Central memory CD8-positive, alpha-beta T cell (primary cell): ENCODE measurements at places on chromosomes 2 and 18.

DNA sequence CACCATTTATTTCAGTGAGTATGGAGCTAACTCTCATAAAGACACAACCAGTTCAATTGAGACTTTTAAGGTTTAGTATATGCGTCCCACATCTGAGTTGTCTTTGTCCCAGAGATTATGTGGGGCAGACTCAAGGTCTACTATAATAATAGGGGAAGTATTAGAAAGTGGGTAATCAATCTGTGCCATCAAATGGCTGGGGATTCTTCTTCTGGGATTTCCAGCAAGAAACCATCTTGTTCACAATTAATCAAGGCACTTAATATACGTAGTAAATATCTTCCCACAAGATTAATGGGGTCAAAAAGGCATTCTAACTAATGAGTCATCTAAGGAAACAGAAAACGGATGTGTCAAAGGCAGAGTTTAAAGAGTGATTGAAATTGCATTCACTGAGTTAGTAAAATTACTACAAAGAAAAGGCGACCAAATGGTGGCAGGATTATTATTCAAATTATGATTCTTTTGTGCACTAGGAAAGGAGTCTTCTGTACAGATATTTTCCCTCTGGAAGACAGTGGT is 179.8 kb upstream of the REG3G start:
- no peak for DNase-seq

DNA sequence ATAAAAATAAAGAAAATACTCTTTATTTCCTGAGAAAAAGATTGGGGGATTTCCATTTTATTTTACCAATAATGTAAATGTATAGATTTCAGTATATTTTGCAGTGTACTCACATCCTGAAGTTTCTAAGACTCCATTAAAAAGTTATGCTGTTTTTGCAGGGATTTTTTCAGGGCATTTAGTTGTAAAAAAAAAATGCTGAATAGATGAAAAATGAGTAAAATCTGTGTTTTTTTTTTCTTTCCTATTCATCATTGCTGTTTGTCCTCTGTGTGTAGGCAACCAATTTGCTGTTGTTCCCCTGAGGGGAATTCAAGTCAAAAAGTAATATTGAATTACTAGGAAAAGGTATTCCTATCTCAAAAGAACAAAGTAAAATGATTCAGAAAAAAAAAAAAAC is 66.3 kb downstream of the MEIS1 start:
- DNase-seq, result no peak

- no peak for DNase-seq
Observed at GRCh38 chr2:128602699-128603101, 284.0 kb upstream of the HS6ST1 start.

DNA sequence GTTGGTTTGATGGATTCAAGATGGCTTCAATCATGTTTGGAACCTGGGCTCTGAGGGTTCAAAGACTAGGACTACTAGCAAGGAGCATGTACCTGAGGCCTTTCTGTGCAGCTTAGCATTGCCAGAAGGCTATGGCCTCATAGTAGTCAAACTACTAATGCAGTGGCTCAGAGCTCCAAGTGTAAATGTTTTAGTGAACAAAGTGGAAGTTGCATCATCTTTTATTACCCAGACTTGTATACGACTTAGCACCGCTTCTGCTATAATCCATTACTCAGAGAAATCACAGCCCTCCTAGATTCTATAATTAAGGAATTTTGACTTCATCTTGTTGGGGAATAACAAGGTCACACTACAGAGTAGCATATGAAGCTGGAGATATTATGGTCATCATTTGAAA is 210.5 kb downstream of the ERBB4 start:
- DNase-seq, result no peak

DNA sequence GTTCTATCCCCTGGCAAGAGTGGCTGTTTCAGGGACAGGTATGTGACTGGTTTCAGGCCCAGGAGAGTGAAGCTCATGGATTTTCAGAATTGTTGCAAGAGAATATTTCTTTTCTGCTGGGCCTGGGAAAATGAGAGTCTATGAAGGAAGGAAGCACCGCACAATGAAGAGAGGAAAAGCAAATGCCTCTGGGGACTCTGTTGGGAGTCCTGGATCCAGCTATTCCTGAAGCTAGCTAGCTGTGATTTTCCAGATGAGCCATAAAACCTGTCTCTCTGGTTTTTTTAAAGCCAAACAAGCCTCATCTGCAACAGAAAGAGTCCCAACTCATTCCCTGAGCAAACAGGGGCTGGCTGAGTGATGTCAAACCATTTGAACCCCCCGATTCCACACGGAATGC is 53.7 kb downstream of the CRACDL start:
- DNase-seq, result no peak

GRCh38 chr2:102657770-102658169 is 38.4 kb downstream of the SLC9A2 start:
- no peak for DNase-seq

GRCh38 chr2:46555011-46555410 is 75.6 kb downstream of the TMEM247 start:
- DNase-seq, result no peak

GRCh38 chr2:242075696-242076095 is 206.2 kb downstream of the RTP5 start:
- DNase-seq, result no peak

DNA sequence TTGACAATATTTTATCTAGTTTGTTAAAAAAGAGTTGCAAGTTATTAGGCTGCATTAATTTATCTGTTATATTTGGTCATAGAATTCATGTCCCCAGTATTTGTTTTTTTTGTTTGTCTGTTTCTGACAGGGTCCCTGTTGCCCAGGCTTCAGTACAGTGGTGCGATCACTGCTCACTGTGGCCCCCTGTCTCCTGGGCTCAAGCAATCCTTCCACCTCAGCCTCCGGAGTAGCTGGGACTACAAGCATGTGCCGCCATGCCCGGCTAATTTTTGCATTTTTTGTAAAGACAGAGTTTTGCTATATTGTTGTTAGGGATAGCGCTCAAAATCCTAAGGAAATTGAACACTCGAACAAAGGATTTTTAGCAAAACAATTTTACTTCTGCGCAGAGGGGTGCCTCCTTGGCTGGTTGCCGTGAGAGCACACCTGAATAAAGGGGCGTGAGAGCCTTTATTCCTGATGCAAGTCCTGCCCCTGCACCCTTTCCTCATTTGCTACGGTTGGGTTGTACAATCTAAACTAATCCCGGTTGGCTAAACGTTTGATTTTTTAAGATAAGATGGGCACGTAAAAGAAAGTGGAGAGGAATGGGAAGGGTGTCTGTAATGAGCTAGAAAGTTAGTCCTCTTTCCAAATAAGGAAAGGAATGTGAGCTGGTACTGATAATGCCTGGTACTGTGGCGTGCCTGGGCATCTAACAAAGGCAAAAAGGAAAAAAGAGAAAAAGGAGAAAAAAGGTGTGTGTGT is 65.5 kb downstream of the COMMD1 start:
- no peak for DNase-seq

GRCh38 chr2:119451336-119452050 is 19.8 kb downstream of the TMEM37 start:
- DNase-seq, result no peak

GRCh38 chr18:48393776-48394175 is 15.4 kb downstream of the ZBTB7C start:
- no peak for DNase-seq

GRCh38 chr2:73851274-73851673 is 22.5 kb downstream of the STAMBP start:
- no peak for DNase-seq

DNA sequence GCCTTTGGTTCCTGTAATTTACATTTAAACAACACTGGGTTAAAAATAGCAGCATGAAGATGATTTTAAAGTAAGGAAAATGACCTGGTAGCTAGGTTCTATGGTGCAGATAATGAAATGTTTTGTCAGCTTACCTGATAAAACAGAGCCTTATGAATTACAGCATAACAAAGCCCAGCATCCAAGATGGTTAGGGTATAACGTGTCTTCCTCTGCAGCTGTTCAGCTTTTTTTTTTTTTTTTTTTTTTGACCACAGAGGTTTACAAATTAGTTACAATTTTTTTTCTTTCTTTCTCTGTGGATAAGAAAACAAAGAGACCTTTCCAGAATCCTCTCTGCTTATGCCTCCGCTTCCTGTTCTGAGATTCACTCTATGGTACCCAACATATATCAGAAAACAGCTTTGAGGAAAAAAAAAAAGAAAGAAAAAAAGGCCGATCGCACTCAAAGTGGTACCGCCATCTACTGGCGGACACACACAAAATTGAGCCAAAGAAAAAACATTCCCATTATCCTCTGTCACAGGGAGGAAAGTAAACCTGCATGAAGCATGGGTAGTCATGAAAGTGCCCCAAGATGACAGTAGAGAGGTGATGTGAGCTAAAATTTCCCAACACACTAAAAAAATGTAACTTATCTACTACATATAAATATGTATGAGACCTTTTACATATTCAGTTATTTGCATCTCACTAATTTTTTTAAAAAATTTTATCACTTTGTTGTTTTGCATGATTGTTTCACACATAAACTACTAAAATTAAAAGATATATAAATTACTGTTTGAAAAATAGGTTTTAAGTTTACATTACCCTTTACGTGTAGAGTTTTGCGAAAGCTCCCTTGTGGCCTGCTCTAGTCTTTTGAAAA is at the start of gene SCN3A:
Gene SCN3A (minus strand): TSS at position 362 of the 871 bp plus-strand sequence. CDS start 27,656 bp downstream, outside the sequence.
- no peak for DNase-seq

- DNase-seq, result peak; percentile 1
Observed at GRCh38 chr2:128439031-128439790, 120.5 kb upstream of the HS6ST1 start.

- no peak for DNase-seq
Observed at GRCh38 chr2:159396799-159397198, 110.3 kb upstream of the WDSUB1 start.

- no peak for DNase-seq
Observed at GRCh38 chr2:153575171-153575853, 96.8 kb upstream of the RPRM start.

DNA sequence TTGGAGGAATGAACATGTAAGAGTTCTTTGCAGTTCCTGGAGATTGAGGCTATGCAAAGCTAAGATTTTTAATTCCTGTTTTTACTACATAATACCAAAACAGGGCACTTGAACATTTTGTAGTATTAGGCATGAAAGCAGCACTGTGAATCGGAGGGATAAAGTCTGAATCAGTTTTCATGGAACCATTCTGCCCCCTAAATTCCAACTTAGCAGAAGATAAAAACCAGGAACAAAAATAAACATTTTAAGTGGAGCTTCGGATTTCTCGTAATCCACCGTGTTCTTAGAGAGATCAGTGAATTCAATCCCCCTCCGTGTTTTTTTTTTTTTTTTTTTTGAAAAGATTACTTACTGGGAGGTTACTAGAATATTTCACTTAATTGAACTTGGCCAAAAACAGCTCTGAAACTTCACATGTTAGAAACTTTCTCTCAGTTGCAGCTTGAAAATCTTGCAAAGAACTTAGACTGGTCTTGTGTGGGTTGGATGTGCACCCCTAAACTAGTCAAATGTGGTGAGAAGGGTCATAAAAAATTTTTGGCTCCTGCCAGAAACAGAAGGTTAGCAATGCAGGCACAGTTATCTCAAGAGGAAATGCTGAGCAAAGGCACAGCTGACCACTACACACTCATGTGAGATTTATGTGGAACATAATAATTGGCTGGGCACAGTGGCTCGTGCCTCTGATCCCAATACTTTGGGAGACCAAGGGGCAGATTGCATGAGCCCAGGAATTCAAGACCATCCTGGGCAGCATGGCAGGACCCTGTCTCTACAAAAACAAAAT is 145.4 kb upstream of the RNF152 start:
- DNase-seq, result no peak

DNA sequence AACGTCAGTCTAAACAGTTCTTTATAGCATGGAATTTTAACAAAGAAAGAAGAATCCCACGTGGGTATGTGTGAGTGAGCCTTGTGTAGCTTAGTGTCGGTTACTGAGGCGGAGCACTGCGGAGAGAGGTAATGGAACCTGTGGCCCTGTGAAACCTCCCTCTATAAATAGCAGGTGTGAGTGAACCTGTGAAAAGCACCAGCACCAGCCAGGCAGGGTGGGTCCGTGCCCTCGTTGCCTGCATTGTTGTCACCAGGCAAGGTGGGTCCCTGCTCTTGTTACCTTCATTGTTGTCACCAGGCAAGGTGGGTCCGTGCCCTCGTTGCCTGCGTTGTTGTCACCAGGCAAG is 4.7 kb downstream of the CTDP1 start:
- DNase-seq, result no peak

DNA sequence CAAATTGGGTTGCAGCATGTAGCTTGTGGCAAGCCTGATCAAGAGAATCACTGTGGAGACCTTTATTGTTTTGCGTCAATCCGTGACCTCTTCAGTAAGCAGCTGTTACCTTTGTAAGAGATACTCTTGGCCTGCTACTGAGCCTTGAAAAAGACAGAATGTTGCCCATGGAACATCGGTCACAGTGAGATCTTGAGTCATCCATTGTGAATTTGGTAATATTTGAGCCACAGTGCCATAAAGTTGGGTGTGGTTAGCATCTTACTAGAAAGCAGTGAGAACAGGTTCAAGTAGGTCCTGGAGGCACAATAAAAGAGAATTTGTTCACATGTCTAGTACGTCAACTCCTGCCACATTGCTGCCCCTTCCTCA is 12.7 kb upstream of the EFR3B start:
- DNase-seq, result no peak

DNA sequence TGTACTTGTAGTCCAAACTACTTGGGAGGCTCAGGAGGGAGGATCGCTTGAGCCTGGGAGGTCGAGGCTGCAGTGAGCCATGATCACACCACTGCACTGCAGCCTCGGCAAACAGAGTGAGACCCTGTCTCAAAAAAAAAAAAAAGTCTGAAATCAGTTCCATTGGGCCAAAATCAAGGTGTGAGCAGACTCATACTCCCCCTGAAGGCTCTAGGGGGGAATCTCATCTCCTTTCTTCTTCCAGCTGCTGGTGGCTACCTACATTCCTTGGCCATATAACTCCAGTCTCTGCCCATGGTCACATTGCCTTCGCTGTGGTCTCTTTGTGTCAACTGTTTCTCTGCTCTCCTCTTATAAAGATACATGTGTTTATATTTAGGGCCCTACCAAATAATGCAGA is 234.0 kb downstream of the LRRTM1 start:
- no peak for DNase-seq

- no peak for DNase-seq
Observed at GRCh38 chr2:235229236-235229635, 264.6 kb upstream of the AGAP1 start.

DNA sequence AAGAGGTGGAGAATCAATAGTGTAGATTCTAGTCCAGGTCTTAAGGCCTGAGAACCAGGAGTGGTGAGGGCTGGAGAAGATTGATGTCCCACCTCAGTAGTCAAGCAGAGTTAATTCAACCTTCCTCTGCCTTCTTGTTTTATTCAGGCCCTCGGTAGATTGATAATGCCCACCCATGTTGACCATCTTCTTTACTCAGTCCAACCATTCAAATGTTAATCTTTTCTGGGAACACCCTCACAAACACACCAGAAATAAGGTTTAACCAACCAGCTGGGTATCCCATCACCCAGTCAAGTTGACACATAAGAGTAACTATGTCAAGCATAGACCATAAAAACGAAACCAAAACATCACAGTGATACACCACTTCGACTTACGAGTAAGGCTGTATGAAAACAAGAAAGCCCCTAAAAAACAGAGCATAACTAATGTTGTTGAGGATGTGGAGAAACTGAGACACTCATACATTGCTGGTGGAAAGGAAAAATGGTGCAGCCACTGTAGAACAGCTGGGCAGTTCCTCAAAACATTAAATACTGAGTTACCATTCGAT is 57.5 kb downstream of the SLC35F5 start:
- DNase-seq, result no peak
